ENCODE measurements at places on chromosomes 7 and 10.

GRCh38 chr7:158057446-158057845 lies 530.2 kb downstream of the PTPRN2 start:
- no peak overlapping the region for H3K4me3 ChIP-seq
- no peak overlapping the region for H3K27ac ChIP-seq
- no peaks in the 10 kb centered on the region for H3K36me3 ChIP-seq
- peaks cover 10% of the 10 kb centered on the region for H3K4me1 ChIP-seq
- H3K27me3 ChIP-seq: no peaks in the 10 kb centered on the region

- H3K4me3 ChIP-seq: peak overlapping the region; percentile 63
- peaks cover 19% of the 10 kb centered on the region for H3K27me3 ChIP-seq
- no peak for DNase-seq
- H3K27ac ChIP-seq: no peak overlapping the region
- H3K36me3 ChIP-seq: no peaks in the 10 kb centered on the region
These were observed 580 bp downstream of the EEPD1 start for GRCh38 chr7:36153571-36154097.

- no peaks in the 10 kb centered on the region for H3K4me1 ChIP-seq
- no peaks in the 10 kb centered on the region for H3K27me3 ChIP-seq
- no peak overlapping the region for H3K4me3 ChIP-seq
- no peaks in the 10 kb centered on the region for H3K36me3 ChIP-seq
- H3K27ac ChIP-seq: no peak overlapping the region
These were observed 77.8 kb upstream of the FAM133B start for GRCh38 chr7:92667816-92668535.

- H3K4me3 ChIP-seq: no peak overlapping the region
- peaks cover 4% of the 10 kb centered on the region for H3K4me1 ChIP-seq
- H3K36me3 ChIP-seq: no peaks in the 10 kb centered on the region
- no peak overlapping the region for H3K27ac ChIP-seq
These were observed 10.2 kb downstream of the CCDC6 start for GRCh38 chr10:59896191-59896590.

GRCh38 chr10:96017191-96017687 lies 26.1 kb upstream of the CCNJ start:
- H3K27me3 ChIP-seq: no peaks in the 10 kb centered on the region
- DNase-seq: peak; percentile 70
- no peak overlapping the region for H3K4me3 ChIP-seq
- no peak overlapping the region for H3K27ac ChIP-seq
- no peaks in the 10 kb centered on the region for H3K36me3 ChIP-seq

DNA sequence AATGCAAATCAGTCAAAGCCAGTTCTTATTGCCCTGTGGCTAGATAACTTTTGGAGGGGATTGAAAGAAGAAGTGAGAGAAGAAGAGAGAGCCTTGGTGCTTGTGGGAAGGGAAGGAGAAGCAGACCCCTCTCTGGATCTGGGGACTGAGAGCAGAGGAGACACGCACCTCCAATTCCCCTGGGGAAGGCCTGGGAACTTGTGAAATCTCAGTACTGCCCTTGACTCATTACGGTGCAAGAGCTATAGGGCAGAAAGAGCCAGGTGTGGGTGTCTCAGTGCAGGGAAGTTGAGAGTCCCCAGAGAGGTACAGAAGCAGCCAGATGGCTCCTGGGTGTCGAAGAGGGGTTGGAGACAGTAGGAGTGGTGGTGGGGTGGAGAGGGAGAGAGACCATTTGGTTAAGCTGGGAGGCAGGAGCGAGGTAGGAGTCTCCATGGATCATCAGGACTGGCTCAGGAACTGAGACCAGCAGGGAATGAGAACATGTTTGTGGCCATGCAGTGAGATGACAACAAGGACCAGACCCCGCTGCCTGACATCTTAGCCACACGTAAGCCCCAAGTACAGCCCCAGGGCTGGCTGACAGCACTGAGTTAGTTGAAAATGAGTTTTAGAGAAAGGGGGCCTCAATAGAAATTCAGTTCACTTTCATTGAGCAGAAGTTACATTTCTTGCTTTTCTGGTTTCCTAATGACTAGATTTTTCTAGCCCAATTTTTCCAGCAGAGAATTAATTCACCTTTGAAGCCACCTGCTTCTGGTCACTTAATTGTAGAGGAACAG lies 238.2 kb downstream of the BUB3 start:
- H3K4me1 ChIP-seq: no peaks in the 10 kb centered on the region
- no peak overlapping the region for H3K27ac ChIP-seq
- no peak for DNase-seq
- H3K36me3 ChIP-seq: no peaks in the 10 kb centered on the region

GRCh38 chr7:23469150-23469960 lies 936 bp downstream of the IGF2BP3 start:
- peak overlapping the region; percentile 94 for H3K4me3 ChIP-seq
- H3K36me3 ChIP-seq: peaks cover 3% of the 10 kb centered on the region
- DNase-seq: peak; percentile 52
- H3K27ac ChIP-seq: peak overlapping the region; percentile 97
- H3K27me3 ChIP-seq: no peaks in the 10 kb centered on the region

GRCh38 chr10:63901228-63901627 lies 380.0 kb downstream of the REEP3 start:
- H3K27ac ChIP-seq: no peak overlapping the region
- H3K4me3 ChIP-seq: no peak overlapping the region
- peaks cover 3% of the 10 kb centered on the region for H3K4me1 ChIP-seq
- H3K36me3 ChIP-seq: no peaks in the 10 kb centered on the region
- no peak for DNase-seq
- no peaks in the 10 kb centered on the region for H3K27me3 ChIP-seq

GRCh38 chr10:62866451-62866850 lies 50.3 kb upstream of the EGR2 start:
- H3K27me3 ChIP-seq: no peaks in the 10 kb centered on the region
- H3K36me3 ChIP-seq: no peaks in the 10 kb centered on the region
- H3K4me3 ChIP-seq: no peak overlapping the region
- H3K4me1 ChIP-seq: no peaks in the 10 kb centered on the region

- H3K27ac ChIP-seq: no peak overlapping the region
- no peaks in the 10 kb centered on the region for H3K36me3 ChIP-seq
- H3K4me3 ChIP-seq: no peak overlapping the region
- no peak for DNase-seq
- no peaks in the 10 kb centered on the region for H3K27me3 ChIP-seq
These were observed 50.4 kb downstream of the ADRA2A start for GRCh38 chr10:111127081-111127848.

GRCh38 chr7:44814919-44815318 lies 18.4 kb downstream of the PPIA start:
- no peak for DNase-seq
- no peak overlapping the region for H3K27ac ChIP-seq
- H3K27me3 ChIP-seq: no peaks in the 10 kb centered on the region
- no peaks in the 10 kb centered on the region for H3K36me3 ChIP-seq

DNA sequence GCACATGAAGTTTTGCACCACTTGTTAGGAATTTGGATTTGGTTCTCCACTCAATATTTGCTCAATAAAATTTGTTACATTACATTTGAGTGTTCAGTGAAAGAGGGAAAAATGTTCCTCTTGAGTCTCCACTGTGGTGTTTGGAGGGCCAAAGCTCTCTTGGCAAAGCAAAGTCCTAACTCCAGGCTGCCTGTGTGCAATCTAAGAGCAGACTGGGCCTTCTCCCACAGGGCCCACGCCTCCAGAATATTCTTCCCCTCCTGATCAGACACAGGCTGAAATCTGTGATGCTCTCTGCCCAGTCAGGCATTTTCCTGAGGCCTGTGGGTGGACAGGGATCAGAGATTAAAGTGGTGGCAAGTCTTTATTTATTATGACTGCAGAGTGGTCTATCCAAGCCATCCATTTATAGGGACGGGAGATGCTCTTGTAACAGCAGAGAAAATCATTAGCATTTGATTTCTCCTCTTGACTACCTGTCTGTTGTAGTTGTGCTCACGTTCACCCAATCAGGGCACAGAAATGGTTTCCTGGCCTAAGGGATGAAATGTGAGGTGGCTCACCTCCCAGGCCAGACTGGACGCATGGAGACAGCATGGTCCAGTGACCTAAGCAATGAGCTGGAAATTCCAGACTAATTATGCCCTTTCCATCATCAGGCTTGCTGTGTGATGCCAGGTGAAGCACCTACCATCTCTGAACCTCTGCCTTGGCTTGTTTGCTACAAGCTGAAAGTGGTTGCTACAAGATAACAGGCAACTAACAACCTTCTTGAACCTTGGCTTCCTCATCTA lies 147.1 kb upstream of the NRBF2 start:
- H3K4me1 ChIP-seq: peaks cover 18% of the 10 kb centered on the region
- DNase-seq: no peak
- no peak overlapping the region for H3K27ac ChIP-seq
- H3K36me3 ChIP-seq: no peaks in the 10 kb centered on the region
- no peak overlapping the region for H3K4me3 ChIP-seq
- H3K27me3 ChIP-seq: no peaks in the 10 kb centered on the region

GRCh38 chr7:83541187-83541960 lies 107.6 kb downstream of the SEMA3E start:
- DNase-seq: no peak
- no peak overlapping the region for H3K27ac ChIP-seq
- no peaks in the 10 kb centered on the region for H3K4me1 ChIP-seq

DNA sequence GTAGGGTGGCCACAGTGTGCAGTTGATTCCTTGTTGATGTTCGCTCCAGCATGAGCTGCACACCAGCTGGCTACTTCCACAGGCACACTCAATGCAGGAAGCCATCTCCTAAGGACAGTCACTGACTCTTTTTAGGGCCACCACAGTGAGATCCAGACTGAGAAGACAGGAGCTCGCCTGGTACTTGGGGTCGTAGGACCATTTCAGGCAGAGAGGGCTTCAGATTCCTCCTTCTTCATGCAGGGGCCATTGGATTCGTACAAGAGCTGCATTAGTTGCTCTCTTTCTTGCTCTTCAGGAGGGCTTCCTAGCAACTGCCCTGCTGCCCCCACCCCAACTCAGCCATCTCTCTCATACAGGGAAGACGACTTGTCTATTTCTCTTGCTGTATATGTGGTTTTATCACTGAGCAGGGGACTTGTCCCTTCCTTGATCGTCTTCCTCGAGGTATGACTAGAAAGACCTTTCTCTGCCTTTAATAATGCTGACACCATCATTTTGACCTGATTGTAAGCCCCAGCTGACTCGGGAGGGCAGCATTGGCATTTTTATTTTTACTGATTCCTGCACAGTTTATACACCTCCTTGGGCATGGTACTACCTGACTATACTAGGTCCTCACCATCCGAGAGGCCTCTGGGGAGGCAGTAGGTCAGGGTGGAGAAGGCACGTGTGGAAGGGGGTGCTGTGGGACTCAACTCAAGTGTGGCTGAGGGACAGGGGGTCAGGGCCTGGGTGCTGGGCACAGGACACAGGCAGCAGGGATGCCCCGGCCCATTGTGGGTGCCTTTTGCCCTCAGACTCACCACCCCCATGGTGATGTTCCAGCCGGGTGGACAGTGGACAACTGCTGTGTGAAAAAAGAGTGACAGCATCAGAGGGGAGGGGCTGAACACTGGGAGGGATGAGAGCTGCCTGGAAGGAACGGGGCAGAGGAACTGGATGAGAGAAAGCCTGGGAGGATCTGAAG lies 136.7 kb upstream of the ZNF746 start:
- DNase-seq: no peak
- H3K27me3 ChIP-seq: peaks cover 57% of the 10 kb centered on the region
- H3K27ac ChIP-seq: no peak overlapping the region
- no peak overlapping the region for H3K4me3 ChIP-seq

- no peak overlapping the region for H3K27ac ChIP-seq
- H3K4me1 ChIP-seq: peaks cover 13% of the 10 kb centered on the region
- no peaks in the 10 kb centered on the region for H3K36me3 ChIP-seq
- H3K4me3 ChIP-seq: no peak overlapping the region
- no peaks in the 10 kb centered on the region for H3K27me3 ChIP-seq
These were observed 52.0 kb downstream of the REEP3 start for GRCh38 chr10:63573068-63573697.

DNA sequence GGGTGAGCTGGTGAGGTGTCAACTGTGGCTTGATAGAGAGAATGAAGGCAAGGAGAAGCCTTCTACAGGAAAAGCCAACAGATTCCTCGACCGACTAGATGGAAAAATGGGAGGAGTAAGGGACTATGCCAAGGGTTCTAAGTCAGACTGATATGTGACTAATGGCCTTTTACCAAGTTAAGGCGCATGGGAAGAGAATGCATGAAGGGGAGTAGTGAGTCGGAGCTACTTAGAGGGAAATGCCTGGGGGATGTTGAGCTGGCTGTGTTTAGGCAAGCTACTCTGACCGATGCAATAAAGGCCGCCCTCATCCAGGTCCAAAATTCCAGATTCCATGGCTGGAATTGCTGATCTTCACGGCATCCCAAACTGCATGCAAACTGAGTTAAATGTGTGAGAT lies 48.2 kb downstream of the APBB1IP start:
- no peaks in the 10 kb centered on the region for H3K36me3 ChIP-seq
- no peak overlapping the region for H3K27ac ChIP-seq
- DNase-seq: no peak
- H3K27me3 ChIP-seq: no peaks in the 10 kb centered on the region
- no peaks in the 10 kb centered on the region for H3K4me1 ChIP-seq

GRCh38 chr7:107813524-107813923 lies 10.5 kb upstream of the SLC26A3 start:
- no peaks in the 10 kb centered on the region for H3K36me3 ChIP-seq
- H3K27me3 ChIP-seq: no peaks in the 10 kb centered on the region
- no peak for DNase-seq

DNA sequence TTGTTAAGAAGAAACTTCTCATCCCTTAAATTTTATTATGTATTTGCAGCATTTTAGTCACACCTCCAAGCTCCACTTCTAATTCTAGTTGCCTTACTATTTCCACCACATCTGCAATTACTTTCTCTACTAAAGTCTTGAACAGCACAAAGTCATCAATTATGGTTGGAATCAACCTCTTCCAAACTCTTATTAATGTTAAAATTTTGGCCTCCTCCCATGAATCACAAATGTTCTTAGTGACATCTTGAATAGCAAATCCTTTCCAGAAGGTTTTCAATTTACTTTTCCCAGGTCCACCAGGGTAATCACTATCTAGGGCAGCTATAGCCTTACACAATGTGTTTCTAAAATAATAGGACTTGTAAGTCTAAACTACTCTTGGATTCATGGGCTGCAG lies 126.3 kb upstream of the POM121L12 start:
- no peak overlapping the region for H3K4me3 ChIP-seq
- peaks cover 3% of the 10 kb centered on the region for H3K4me1 ChIP-seq
- DNase-seq: no peak

GRCh38 chr10:35949811-35950211 lies 307.7 kb upstream of the FZD8 start:
- peak overlapping the region; percentile 16 for H3K4me3 ChIP-seq
- H3K36me3 ChIP-seq: no peaks in the 10 kb centered on the region
- peaks cover 34% of the 10 kb centered on the region for H3K4me1 ChIP-seq
- no peaks in the 10 kb centered on the region for H3K27me3 ChIP-seq
- peak overlapping the region; percentile 81 for H3K27ac ChIP-seq

DNA sequence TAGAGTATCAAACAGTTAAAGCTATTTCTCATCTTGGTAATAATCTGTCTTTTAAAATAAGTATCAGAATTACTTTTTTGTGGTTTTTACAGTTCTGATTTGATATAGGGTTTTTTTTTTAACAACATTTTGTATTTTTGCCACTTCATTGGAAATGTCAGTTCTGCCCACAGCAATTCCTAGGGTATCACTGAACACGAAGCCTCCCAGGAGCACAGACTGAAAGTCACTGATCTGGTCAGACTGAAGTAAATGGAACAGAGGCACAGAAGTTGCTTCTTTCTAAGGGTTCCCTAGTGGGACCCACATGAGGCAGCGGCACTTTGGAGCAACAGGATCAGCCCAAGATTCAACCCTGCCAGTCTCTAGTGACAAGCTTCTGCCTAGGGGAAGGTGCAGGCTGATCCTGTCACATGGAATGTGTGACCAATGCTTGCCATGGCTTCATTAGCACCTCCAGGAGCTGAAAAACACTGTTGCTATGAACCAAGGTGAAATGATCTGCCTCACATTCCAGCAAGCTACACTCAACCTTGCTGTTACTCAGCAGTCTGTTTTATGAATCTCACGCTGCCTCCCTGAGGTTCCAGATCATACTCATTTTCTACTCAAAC lies 273.4 kb upstream of the CSTF2T start:
- DNase-seq: no peak
- no peak overlapping the region for H3K27ac ChIP-seq
- H3K36me3 ChIP-seq: peaks cover 3% of the 10 kb centered on the region
- no peaks in the 10 kb centered on the region for H3K4me1 ChIP-seq
